ENCODE measurements at places on chromosomes 12 and 14. TPM values are rescaled to one million over a fixed set of nuclear protein-coding genes. Genes with fewer than 3 reads are reported as not detected.

PCED1B gene
- 34.5 TPM for total RNA-seq

DENND5B gene
- total RNA-seq, result 30.5 TPM

DNA sequence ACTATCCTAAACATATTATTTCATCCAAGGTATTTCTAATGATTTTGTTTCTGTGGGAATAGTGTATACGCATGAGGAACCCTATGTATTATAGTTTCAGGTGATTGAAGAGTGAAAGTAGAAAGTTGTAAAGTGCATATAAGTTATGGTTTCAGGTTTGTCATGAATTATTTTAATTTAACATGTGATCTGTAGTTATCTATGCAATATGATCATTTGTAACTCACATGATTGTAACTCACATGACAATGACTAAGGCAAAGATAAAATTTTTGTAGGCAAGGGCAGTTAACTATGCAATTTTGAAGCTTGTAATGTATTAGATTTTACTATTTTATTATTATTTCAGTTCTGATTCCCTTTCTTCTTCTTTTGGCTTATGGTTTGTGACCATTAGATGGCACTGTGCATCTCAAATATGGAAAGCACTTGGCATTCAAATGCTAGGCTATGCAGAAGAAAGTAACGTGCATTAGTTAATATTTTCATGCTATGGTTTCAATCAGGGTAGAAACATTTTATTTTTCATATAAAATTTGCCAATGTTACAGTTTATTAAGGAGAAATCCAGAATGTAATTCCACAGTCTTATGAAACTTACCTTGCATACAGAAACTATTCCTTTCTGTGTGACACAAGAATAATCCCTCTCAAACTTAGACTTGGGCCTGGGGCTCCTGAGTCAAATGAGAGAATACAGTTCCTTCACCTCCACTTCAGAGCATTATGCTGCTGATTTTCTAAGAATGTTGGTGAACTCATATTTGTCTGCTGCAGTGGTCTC, 15.8 kb upstream of the TMEM30B start:
- H3K36me3 ChIP-seq, result no peaks in the 10 kb centered on the region
- peaks cover 4% of the 10 kb centered on the region for H3K4me1 ChIP-seq
- no peak overlapping the region for H3K4me3 ChIP-seq
- no peaks in the 10 kb centered on the region for H3K27me3 ChIP-seq
- DNase-seq, result no peak
- H3K27ac ChIP-seq, result no peak overlapping the region

ADAM20 gene
- 2.5 TPM for total RNA-seq

FAM90A1 gene
- total RNA-seq, result not detected

- H3K4me1 ChIP-seq, result peaks cover 9% of the 10 kb centered on the region
- no peak overlapping the region for H3K4me3 ChIP-seq
- no peak for DNase-seq
Observed at GRCh38 chr14:100283984-100284881, 22.0 kb downstream of the SLC25A29 start.
